NCI-H460 (cell line): ENCODE measurements at places on chromosomes 3 and 15. TPM values are rescaled to one million over a fixed set of nuclear protein-coding genes. Genes with fewer than 3 reads are reported as not detected.

Gene NECTIN3
- 2.2 and 3.8 TPM in 2 replicates for total RNA-seq

Gene SPTBN5
- total RNA-seq: 0.06 and 0.10 TPM in 2 replicates

Gene ACVR2B
- 5.1 and 6.3 TPM in 2 replicates for total RNA-seq

Gene WDR53
- 5.8 and 9.8 TPM in 2 replicates for total RNA-seq
